ENCODE measurements at places on chromosomes 5 and 9.

DNA sequence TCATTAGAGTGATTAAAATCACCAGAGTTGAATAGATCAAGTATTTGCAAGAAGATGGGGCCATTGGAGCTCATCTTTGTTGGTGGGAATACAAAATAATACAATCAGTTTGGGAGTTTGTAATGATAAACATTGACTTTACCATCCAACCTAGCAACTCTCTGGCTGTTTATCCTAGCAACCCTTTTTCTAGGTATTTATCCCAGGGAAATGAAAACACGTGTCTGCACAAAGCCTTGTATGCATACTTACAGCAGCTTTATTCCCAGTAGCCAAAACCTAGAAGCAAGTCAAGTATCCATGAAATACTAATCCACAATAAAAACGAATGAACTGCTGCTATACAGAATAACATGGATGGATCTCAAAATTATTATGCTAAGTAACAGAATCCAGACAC lies 152.7 kb upstream of the DAB2 start:
- DNase-seq, result no peak

- peak; percentile 23 for DNase-seq
Measured at GRCh38 chr5:58446024-58446423, 13.9 kb downstream of the PLK2 start.

DNA sequence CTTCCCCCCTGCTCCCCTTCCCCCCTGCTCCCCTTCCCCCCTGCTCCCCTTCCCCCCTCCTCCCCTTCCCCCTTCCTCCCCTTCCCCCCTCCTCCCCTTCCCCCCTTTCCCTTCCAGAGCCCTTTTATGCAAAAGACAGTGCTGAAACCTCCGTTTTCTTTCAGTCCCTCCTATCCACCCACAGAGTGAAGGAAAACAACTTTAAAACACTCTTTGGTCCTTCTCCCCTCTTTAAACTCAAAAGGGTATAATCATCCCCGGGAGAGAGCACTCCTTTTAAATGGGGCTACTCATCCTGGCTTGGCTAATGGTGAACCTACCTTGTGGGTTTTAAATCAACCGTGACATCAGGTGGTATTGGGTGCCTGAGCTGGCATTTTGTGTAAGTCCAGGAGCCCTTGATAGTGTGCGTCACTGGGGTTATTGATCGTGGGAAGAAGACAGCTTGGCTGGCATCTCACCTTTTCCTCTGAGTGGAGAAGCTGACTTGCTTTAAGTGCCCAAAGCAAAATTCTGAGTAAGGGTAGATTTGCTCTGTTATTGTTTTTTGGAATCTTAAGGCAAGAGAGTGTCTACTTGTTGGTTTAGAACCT lies 2.7 kb downstream of the LARP1 start:
- no peak for DNase-seq

GRCh38 chr9:116279230-116279629 lies 125.6 kb downstream of the PAPPA start:
- DNase-seq, result peak; percentile 36

- peak; percentile 97 for DNase-seq
Measured at GRCh38 chr9:75890472-75891276, at the start of gene PCSK5. Gene PCSK5, plus strand, starts transcription at chr9:75890673. Its CDS starts 509 bp downstream, at chr9:75891182.

DNA sequence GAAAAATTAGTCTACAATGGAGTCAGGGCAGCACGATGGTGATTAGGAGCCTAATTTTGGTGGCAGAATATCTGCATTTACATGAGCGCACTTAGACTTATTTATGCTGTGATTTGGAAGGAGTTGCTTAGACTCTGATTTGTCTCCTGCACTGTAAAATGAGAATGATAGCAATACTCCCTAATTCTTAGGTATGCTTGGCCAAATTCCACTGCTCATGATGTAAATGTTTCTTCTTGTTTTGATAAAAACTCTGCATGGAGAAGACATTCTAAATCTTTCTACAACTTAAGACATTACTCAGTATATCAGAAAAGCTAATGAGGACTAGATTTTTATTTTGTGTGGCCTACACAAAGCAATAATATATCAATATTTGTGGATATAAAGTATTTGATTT lies 205.4 kb downstream of the CDH18 start:
- no peak for DNase-seq

DNA sequence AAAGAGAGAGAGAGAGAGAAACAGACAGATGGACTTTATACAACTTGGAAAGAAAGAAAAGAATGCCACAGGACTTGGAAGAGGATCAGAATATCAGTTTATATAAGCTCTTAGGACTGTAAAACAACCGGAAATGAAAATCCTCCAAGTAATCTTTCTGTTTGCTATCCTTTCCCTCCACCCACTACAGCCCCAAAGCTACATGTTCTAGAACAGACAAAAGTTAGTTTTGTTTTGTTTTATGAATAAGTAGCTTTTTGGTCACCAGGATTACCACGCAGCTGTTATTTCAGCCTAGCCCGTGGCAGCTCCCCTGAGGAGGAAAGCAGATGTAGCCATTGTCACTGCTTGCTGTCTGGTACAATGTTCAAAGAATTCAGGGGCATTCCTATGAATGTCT lies 66.6 kb downstream of the SH3TC2 start:
- DNase-seq, result no peak

DNA sequence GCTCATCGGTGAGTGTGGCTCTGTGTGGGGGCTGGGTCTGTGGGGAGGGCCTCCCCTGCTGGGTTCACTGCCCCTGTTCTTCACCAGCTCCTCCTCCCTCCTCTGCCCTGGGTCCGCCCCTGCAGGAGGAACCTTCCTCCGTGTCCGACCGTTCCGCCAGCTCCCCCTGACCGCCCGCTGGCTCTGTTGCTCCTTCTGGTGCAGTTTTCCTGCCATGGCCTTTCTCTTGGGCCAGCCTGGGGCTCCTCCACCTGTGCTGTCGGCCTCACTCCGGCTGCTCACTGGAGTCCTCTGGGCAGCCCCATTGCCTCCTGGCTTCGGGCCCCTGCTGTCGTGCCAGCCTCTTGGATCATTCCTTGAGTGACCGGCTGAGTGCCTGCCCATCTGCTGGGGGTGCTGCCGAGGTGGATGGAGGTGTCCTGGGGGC lies 12.3 kb downstream of the RNU6ATAC start:
- no peak for DNase-seq

- DNase-seq, result no peak
Measured at GRCh38 chr9:126942399-126942798, 27.8 kb downstream of the RALGPS1 start.

- DNase-seq, result peak; percentile 78
Measured at GRCh38 chr9:135926402-135927194, 19.3 kb upstream of the CAMSAP1 start.

All from cardiac fibroblast (primary cell).